ENCODE measurements at places on chromosomes 16 and 17.

DNA sequence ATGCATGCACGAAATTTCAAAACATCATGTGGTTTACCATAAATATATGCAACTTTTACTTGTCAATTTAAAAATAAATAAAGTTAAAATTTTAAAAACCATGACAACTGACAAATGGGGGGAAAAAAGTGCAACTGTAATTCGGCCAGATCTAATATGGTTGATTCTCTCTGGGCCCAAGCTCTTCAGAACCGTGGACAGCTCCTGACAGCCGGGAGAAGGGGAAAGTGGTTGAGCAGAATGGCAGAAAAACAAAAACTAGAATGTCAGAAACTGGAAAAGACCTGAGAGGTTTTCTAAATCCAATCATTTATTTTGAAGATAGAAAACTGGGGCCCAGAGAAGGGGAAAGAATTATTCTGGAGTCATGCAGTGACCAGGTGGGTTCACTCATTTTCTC is 126.6 kb downstream of the TMEM132E start:
- no peak for DNase-seq

DNA sequence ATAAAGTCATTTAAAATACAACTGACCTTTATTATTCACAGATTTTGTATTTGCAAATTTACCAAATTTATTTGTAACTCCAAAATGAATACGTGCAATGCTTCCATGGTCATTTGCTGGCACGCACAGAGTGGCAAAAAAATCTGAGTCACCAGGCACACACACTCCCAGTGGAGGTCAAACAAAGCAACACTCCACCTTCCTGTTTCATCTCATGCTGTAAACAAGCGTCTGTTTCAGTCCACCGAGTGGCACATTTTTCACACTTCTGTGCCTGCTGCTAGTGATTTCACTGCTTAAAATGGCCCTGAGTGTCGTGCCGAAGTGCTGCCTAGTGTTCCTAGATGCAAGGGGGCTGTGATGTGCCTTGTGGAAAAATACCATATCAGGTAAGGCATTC is 17.8 kb upstream of the ITGAE start:
- DNase-seq = no peak

DNA sequence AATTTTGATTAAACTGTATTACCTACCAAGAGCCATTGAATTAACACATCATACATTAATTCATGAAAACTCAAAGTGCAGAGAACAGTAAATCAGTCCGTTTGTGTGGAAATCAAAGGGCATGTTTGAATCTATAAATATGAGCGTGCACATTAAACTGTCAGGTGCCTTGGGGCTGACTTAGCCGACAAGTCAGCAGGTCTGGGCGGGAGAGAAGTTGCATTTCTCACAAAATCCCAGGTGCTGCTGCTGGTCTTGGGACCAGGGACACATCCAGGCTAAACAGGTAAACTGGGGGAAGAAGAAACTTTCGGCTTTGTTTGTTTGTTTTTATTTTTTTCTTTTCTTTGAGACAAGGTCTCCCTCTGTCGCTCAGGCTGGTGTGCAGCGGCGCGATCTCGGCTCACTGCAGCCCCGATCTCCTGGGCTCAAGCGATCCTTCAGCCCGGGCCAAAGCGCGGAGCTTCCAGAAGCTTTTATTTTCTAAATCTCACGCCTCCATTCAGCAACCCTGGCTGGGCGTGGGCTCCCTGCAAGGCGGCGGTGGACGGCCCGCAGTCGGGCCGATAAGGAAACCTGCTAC is 213.9 kb downstream of the MRTFB start:
- DNase-seq = peak; percentile 68

DNA sequence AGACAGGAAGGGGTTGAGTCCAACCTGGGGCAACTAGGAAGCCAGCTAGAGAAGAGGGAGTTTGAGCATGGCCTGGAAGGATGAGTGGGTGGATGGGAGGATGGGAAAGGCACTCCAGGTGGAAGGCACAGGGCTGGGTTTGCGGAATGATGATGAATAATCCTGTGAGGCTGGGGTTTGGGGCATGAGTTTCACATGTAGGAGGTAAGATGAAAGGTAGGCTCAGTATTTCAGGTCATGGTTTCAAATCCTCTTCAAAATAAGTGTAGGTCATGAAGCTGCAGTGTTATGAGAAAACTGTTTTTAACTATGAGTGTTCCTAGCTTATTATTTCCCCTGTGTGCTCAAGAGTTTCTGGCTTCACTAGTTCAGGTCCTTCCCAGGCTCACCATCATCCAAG is 130.3 kb downstream of the SKAP1 start:
- no peak for DNase-seq

DNA sequence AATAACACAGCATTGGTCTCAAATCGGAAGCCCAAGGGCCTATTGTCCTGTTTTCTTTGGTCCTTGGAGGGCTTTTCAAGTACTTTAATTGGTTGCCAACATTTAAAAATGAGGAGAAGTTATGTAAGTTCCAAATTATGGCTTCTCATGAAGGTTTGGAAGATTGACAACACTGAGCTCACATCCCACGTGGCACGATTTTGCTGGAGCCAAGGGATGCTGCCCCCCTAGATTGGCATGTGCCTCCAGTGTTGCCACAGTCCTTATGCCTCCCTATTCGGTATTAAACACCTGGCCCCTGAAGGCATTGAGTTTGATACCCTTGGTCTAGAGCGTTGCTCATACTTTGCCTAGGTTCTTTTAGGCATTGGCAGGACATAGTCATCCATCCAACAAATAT is 108.0 kb downstream of the ZNF18 start:
- DNase-seq = no peak

- no peak for DNase-seq
These were observed 20.0 kb upstream of the KCNJ16 start for GRCh38 chr17:70055000-70055399.

GRCh38 chr16:74281300-74281699 is 15.3 kb upstream of the PSMD7 start:
- DNase-seq = no peak

DNA sequence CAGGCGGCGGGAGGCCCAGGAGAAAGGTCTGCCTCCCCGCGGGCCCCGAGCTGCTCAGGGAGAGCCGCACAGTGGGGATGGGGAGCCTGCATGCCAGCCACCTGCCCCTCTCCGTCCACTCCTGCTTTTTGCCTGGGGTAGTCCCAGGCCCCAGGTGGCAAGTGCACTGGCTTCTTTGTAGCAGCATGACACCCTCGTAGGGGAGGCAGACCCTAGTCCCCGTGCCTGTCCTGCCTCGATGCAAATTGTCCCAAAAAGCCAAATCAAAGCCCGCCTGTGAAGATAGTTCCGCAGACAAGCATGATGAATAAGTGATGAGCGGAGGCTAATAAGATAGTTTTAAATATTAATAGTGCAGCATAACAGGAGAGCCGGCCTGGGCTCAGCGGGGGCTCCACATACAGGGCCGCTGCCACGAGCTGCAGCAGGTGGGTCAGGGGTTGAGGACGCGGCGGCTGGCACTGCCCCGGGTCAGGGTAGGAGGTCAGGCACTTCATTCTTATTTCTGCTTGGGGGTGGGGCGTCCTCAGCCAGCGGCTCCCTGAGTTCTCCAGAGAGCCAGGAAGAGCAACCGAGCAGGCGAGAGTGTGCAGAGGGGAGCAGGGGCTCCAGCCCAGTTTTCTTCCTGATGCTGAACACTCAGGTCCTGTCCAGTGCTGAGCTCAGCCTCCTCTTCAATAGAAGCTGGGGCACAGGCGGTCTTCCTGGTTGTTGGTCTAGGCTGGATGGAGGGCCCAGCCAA is 26.8 kb downstream of the GINS2 start:
- no peak for DNase-seq

GRCh38 chr17:3528403-3528851 is 29.2 kb downstream of the TRPV3 start:
- DNase-seq = no peak

GRCh38 chr16:87970186-87970585 is 19.0 kb downstream of the BANP start:
- DNase-seq = no peak

DNA sequence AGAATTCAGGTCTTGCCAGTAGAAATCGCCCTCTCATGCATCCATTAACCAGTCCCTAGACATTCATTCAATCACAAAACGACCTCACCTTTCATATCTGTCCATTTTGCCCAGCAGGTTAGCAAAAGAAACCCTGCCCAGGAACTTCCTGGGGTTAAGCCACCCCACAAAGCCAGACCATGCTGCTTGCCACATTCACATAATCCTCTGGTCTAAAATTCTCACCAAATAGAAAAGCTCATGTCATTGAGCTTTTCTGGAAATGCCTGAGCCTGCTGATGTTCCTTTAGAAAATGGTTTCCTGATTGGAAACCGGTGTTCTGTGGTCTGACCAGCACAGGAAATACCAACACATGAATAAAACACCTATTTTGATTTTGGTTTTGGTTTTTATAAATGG is 21.6 kb upstream of the DYNLRB2 start:
- DNase-seq = no peak

GRCh38 chr16:82586130-82586529 is 40.6 kb upstream of the CDH13 start:
- DNase-seq = no peak

DNA sequence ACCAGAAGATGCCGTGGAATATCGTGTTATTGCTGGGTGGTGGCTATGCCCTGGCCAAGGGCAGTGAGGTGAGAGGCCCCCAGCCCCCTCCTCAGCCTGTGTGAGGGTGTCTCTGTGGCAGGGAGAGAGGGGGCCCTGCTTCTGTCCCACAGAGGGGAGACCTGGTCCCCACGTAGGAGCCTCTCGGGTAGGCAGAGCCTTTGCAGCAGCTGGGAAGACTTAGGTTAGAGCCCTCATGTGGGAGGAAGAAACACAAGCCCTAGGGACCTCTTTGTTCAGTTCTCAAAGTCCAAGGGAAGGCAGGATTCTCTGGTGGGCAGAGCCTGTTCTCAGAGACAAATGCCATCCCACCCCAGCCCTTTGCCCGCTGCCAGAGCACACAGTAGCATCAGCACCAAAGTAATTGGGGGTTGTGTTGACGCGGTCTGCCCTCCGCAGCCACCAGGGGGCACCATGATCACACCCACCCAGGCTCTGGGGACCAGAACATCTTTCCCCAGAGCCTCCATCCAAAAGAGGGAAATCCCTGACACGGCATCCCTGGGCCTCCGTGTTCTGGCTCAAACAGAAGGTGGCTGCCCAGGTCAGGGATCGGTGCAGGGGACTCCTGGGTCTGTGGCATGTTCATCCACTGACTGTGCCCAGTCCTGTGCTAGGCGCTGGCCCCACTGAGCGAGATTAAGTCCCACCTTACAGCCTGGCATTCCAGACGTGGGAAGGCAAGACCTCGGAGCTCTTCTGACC is 11.5 kb upstream of the FOXN1 start:
- DNase-seq = peak; percentile 33

- no peak for DNase-seq
These were observed 14.6 kb downstream of the MYO15A start for GRCh38 chr17:18122990-18123753.

GRCh38 chr16:11411059-11411550 is 65.8 kb downstream of the RMI2 start:
- no peak for DNase-seq

DNA sequence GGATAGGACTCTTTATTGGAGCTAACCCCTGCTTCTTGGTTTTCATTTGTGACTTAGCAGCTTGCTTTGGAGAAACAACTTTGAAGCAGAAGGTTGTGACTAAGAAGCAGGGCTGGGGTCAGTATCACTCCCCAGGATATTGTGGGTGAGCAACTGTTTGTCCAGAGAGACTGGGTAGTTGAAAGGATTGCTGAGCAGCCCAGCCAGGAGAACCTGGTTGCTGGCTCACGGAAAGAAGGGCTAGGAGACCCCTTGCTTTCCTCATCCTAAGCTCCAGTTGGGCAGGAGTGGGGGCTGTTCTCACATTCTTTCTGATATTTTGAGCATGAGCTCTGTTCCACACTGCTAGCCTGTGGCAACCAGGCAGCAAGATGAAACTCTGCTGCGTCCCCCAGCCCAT is 151.2 kb downstream of the CBLN1 start:
- no peak for DNase-seq

- DNase-seq = no peak
These were observed 116.8 kb downstream of the ENGASE start for GRCh38 chr17:79191270-79191934.

DNA sequence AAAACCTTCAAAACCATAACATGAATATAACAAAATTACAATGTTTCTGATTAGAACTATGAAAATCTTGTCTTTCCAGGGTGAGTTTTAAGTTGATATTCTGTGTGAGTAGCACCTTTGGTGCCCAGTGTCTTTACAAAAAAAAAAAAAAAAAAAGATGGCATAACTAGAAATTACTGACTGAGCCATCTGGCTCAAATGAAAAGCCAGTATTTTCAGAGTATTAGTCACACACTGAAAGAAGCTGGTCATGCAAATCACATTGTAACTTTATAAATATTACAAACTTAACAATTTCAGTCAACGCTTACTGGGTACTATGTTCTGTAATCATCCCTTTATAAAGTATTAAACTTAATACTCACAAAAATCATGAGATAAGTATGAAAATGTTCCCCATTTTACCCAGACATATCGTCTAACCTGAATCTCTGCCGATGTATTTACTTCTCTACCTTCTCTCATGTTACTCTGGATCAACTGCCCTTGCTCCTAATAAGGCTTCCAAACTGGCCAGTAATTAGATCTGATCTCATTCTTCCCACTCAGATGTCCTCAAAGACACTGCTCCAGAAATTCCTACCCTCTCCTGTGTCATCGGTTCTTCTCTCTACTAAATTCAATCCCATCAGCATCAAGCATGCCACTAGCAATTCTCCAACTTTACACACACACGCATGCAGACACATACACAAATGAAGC is 25.4 kb downstream of the UBE2G1 start:
- DNase-seq = no peak

DNA sequence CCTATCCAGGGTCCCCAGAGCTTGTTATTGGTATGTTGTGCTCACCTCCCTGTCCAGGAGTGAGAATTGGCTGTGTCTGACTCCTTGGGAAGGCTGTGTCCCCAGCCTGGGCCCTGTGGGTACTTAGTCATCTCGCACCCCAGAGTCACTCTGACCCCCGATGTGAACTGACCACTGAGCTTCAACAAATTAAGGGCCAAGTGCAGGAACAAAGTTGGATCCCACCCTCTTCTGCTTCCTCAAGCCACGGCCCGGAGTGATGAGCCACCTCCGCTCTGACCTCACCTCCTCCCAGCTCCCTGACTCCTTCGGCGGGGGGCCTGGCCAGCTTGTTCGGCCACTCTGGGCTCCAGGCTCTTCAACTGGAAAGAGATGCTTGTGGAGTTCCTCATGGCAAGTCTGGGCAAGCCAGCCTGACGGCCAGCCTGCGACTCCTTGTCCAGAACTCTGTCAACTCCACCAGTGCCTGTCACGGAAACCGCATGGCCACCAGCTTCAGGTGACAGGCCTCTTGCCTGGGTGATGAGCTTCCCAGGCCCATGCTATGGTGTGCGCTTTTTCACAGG is 22.3 kb upstream of the MPRIP start:
- no peak for DNase-seq

Measured in SW 1271 (cell line).